C1 segment of cervical spinal cord (tissue), 14 donors: ENCODE measurements at places on chromosomes 11 and 22.

GRCh38 chr22:42792453-42792908 is 64.6 kb downstream of the ARFGAP3 start:
- no peak for DNase-seq

DNA sequence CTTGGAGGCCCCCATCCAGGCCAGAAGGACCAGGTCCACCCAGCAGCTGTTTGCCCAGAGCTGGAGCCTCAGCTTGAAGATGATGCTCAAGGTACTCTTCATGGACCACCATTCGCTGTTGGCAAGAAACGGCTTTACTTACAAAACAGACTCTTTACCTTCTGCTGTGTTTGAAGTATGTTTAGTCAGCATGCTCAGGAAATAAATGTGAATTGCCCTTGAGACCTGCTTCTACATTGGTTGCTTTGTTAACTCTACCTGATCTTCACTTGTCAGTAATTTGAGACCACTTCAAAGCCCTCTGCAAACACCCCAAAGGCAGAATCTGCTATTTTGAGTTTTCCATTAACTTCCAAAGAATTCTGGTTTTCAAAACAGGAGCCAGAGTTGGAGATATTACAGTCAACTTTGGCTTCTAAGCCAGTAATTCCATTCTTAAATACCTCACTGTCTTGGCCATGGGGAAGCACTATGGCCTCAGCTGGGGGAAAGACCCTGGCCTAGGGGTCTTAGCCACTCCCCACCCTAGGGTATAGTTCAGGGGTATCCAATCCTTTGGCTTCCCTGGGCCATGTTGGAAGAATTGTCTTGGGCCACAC is 2.7 kb downstream of the UQCR10 start:
- no peak for DNase-seq

- no peak for DNase-seq
These were observed 718 bp upstream of the CCDC88B start for GRCh38 chr11:64339286-64339685.

- peak; percentile 13 for DNase-seq
These were observed 70.1 kb upstream of the PICALM start for GRCh38 chr11:86138958-86139357.

DNA sequence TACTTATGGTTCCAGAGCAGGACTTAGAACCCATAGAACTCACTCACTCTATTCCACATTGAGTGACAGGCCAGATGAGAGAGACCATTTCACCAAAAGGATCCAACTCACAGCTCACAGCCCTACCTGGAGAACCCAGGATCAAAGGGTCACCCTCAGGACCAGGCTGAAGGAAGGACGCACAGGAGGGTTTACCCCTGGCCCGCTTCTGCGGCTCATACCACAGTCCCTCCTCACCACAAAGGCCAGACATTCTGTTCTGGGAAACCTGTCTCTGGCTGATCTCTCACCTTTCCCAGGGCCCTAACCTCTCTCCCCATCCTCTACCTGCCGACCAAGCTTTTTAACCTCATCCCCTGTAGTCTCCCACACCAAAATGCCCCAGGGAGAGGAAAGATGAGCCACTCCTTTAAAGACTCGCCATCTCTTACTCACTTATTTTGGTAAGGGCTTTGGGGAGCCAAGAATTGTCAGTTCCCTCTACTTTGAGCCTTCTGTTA is 4.7 kb downstream of the FOSL1 start:
- no peak for DNase-seq

GRCh38 chr11:66259225-66259624 is 9.2 kb upstream of the RAB1B start:
- no peak for DNase-seq
